ENCODE measurements at places on chromosomes 5 and 9.
A peak's percentile ranks its signal among the peaks of the same experiment; 100 is the strongest.

DNA sequence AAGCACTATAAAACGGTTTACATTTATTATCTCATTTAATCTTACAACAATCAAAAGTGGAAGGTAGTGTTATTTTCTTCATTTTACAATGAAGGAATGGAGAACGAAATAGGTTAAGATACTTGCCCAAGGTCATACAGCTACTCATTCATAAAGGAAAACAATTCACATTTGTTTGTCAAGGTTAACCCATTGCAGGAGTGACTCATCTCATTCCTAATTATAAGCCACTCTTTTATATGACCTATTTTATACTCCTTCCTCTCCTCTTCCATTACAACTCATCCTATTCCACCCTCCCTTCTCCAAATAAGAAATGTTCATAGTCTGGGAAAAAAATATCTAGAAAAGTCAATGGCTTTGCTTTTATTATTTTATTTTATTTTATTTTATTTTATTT lies 29.6 kb downstream of the CRHBP start:
- no peak for DNase-seq

GRCh38 chr9:4327504-4328191 lies 27.8 kb upstream of the GLIS3 start:
- DNase-seq = no peak

GRCh38 chr9:123723135-123723875 lies 206.6 kb downstream of the DENND1A start:
- no peak for DNase-seq

DNA sequence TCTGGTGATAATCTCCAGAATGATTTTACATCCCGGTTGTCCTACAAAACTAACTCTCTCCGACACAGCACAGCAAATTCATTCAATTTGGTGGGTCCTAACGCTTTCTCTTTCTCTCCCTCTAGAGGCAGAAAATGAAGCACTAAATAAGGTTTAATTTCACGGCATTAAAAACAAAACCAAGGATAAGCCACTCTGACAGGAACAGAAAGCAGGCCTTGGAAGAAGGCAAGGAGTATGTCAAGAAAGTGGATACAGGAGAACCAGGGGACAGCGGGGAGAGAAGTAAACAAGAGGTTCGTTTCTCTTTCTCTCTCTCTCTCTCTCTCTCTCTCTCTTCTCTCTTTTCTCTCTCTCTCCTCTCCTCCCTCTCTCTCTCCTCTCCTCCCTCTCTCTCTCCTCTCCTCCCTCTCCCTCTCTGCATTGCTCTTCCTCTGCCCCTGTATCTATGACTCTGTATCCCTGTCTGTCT lies 49.8 kb downstream of the EBF1 start:
- DNase-seq = no peak

DNA sequence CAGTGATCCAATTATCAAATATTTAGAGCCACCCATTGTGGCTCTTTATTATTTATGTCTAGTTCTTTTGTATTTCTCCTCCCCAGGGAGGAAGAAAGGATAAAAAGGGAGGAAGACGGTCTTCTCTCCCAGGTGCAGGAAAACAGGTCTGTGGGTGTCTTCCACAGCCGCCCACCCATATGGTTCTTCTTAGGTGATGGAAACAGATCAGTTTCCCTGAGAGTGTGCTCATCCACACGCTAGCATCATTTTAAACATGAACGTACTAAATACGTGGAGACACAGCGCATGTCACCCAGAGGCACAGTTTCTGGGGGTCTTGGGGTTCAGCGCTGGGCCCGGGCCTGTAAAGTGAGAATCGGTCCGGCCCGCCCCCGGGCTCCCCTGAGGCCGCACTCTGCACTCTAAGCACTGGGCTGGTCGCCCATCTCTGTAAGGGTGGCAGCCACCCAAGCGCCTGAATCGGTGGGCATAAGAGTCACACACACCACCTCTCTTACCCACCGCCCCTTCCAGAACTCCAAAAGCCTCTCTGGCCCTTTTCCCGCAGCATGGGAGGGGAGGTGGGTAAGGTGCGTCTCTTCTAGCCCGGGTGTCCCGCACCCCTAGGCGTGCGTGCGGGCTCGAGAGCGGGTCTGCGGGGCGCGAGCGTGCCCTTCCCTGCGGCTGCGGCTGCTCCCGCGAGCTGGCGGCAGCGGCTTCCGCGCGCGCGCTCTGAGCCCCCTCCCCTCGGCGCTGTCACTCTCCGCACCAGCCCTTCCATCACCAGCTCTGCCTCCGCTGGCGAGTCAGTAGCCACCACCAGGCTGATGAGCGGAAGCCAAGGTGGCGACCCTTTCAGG lies 1.3 kb downstream of the PTCH1 start:
- DNase-seq = peak; percentile 48

- DNase-seq = no peak
Measured at GRCh38 chr5:181173027-181173419, 25.6 kb downstream of the OR2V2 start.

GRCh38 chr9:133098104-133098754 lies 22.8 kb downstream of the RALGDS start:
- DNase-seq = no peak

DNA sequence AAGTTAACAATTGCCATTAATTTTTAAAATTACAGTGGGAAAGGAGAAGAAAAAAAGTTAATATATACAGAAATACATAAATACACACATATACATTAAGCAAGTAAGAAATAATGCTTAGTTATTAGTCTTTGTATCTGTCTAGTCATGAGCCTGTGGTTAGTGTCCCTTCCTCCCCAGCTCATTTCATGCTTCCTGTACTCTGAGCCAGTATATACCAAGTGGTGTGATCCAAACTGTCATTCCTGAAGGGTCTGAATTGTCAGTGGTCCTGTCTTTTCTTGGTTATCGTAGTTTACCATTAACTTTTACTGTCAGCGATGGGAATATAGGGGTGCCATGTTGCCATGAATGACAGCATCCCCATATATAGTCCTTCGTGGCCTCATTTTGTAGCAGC lies 24.2 kb upstream of the STOM start:
- no peak for DNase-seq
